HepG2 (cell line): ENCODE measurements at places on chromosomes 1 and 21. TPM values are rescaled to one million over a fixed set of nuclear protein-coding genes. Genes with fewer than 3 reads are reported as not detected.

The STYXL2 gene
- total RNA-seq = not detected in 2 replicates

The CCDC17 gene
- total RNA-seq = 0.24 and 1.5 TPM in 2 replicates

The DESI2 gene
- 42.2 and 62.0 TPM in 2 replicates for total RNA-seq

The DIO1 gene
- total RNA-seq = 31.1 and 45.6 TPM in 2 replicates

The FCGR3A gene
- not detected in 2 replicates for total RNA-seq

The EFNA4 gene
- 9.3 and 17.2 TPM in 2 replicates for total RNA-seq

The CBR1 gene
- total RNA-seq = 38.7 and 45.6 TPM in 2 replicates

The PSMD4 gene
- 243 and 320 TPM in 2 replicates for total RNA-seq

The KRTAP20-2 gene
- total RNA-seq = not detected in 2 replicates

The S100A7 gene
- not detected in 2 replicates for total RNA-seq

The LY9 gene
- not detected in 2 replicates for total RNA-seq

The MYOG gene
- total RNA-seq = not detected in 2 replicates

The ACKR1 gene
- total RNA-seq = not detected in 2 replicates

The ERICH3 gene
- total RNA-seq = not detected in 2 replicates

The PTGS2 gene
- total RNA-seq = not detected in 2 replicates

The PTPRC gene
- total RNA-seq = not detected in 2 replicates

The CD48 gene
- not detected in 2 replicates for total RNA-seq

The PLA2G2D gene
- not detected in 2 replicates for total RNA-seq

The ABCA4 gene
- total RNA-seq = 0.13 and 0.24 TPM in 2 replicates

The HHIPL2 gene
- 0.07 and 0.53 TPM in 2 replicates for total RNA-seq

The PADI4 gene
- 0.04 TPM in 1 of 2 replicates, not detected in the other for total RNA-seq

The SDHB gene
- total RNA-seq = 142 and 174 TPM in 2 replicates

The OXCT2 gene
- total RNA-seq = 0.33 TPM in 1 of 2 replicates, not detected in the other

The PTPN7 gene
- total RNA-seq = not detected in 2 replicates

The ITLN2 gene
- total RNA-seq = not detected in 2 replicates

The ARMH1 gene
- total RNA-seq = not detected in 2 replicates

The FAM151A gene
- 1.5 and 3.6 TPM in 2 replicates for total RNA-seq

The ANGPTL7 gene
- not detected in 2 replicates for total RNA-seq

The ZNF281 gene
- total RNA-seq = 20.6 and 33.1 TPM in 2 replicates

The FAM177B gene
- total RNA-seq = not detected in 2 replicates

The DNALI1 gene
- total RNA-seq = 0.42 and 0.52 TPM in 2 replicates

The PLA2G2F gene
- not detected in 2 replicates for total RNA-seq

The SMIM1 gene
- total RNA-seq = 55.8 and 56.3 TPM in 2 replicates

The COL8A2 gene
- total RNA-seq = 0.04 and 0.24 TPM in 2 replicates

The CAMSAP2 gene
- 8.2 and 10.3 TPM in 2 replicates for total RNA-seq

The OLFML3 gene
- total RNA-seq = 2.1 and 5.1 TPM in 2 replicates

The NECTIN4 gene
- total RNA-seq = 12.3 and 12.4 TPM in 2 replicates

The KIF17 gene
- 0.24 and 0.25 TPM in 2 replicates for total RNA-seq

The SPRR2B gene
- not detected in 2 replicates for total RNA-seq

The AQP10 gene
- total RNA-seq = not detected in 2 replicates

The PRKACB gene
- total RNA-seq = 5.8 and 7.7 TPM in 2 replicates

The SYCP1 gene
- not detected in 2 replicates for total RNA-seq
